IPS DF 19.7 (cell line): ENCODE measurements at places on chromosomes 5 and 9.

- DNase-seq, result no peak
Observed at GRCh38 chr9:136117916-136118319, 757 bp downstream of the TMEM250 start.

DNA sequence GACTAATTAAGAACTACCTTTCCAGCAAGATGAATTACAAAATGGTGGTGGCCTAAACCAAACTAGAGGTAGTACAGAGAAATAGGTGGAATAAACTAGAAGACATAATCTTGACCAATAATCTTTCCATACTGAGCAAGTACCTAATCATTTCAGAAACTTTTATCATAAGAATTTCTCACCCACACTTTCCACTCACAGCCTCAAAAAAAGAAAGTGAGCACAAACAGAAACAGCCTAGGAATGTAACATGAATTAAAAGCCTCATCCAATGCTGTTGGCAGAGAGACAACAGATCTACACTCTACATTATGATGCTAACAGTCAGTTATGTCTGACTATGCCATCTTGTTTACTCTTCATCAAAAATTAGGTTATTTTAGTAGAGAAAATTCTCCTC lies 1.3 kb downstream of the RNF38 start:
- no peak for DNase-seq

GRCh38 chr5:65481171-65481581 lies 544 bp downstream of the ADAMTS6 start:
- no peak for DNase-seq

DNA sequence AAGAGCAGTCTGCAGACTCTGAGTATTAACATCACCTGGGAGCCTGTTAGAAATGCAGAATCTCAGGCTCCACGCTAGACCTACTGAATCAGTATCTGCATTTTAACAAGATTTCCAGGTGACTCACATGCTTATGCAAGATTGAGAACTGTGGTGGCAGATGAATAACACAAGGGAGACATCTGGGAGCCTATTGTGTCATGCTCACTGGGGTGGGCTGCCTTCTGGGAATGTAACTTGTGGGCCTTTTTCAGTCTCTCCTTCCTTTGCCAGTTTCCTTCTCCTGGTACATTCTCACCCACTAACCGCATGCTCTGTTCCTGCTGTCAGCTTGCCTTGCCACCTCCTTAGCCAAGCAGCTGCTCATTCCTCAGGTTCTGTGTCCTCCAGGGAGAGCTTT lies 176.6 kb upstream of the C9orf72 start:
- peak; percentile 95 for DNase-seq

DNA sequence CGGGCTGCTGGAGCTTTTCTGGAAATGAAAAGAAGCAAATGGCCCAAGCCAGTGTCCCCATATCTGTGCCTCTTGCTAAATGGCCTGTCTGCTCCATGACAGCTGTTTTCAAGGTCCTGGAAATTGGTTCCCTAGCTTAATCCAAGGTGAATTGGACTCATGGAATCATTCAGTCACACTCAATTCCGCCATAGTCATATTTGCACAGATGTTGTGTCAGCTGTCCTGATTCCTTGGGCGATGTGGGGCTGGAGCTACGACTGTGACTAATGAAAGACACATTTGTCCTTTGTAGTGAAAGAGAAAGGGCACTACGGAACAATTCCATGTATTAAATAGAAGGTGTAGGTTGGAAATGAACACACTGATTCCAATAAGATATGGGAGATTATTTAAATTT lies 102.9 kb upstream of the MEGF10 start:
- DNase-seq, result no peak

GRCh38 chr5:132756542-132756941 lies 9.3 kb downstream of the CCNI2 start:
- DNase-seq, result no peak

- DNase-seq, result no peak
Observed at GRCh38 chr9:31776471-31776870, 608.0 kb upstream of the ACO1 start.

GRCh38 chr5:172224996-172225395 lies 31.0 kb downstream of the EFCAB9 start:
- no peak for DNase-seq

DNA sequence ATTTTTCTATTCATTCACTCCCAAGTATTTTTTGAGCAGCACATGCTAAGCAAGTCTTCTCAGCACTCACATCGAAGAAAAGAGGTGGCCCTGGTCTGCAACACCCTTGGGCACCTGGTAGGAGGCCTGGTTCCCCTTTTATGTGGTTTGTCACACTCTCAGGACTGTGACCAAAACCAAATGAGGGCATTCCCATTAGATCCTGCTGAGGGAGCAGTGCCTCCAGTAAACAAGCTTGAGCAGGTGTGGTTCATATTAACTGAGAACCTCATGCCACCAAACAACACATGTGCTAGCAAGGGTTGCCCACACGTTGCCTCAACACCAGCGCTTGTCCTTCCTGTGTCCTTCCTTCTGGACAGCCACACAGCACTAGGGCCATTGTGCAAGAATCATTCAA lies 26.9 kb upstream of the SYK start:
- DNase-seq, result no peak
